ENCODE measurements at places on chromosomes 7 and 10.

- DNase-seq: no peak
Observed at GRCh38 chr10:16732376-16732775, 84.8 kb downstream of the RSU1 start.

DNA sequence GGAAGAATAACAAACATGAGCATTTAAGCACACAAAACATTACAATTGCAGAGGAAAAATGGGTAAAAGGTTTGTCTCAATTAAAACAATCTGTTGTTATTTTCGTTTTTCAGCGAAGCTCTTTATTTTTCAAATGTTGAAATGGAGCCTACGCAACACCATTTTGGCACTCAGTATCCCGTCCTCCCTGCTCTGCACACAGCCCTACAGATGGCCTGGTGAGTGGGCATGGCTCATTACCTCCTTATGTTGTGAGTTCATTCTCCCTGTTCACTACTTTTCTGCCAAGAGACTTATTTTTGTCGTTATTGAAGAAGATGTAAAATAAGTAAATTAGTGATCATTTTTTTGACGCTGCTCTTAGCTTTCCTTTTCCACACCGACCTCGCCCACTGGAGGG lies 167.8 kb upstream of the CXCL12 start:
- DNase-seq: no peak

GRCh38 chr7:36054637-36055036 lies 98.4 kb upstream of the EEPD1 start:
- DNase-seq: no peak

DNA sequence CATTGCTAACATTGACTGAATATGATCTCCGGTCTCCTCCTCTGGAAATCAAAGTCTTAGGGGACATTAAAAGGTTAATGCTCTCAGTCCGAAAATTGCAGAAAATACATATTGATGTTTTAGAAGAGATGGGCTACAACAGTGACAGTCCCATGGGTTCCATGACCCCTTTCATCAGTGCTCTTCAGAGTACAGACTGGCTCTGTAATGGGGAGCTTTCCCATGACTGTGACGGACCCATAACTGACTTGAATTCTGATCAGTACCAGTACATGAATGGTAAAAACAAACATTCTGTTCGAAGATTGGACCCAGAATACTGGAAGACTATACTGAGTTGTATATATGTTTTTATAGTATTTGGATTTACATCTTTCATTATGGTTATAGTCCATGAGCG lies 39.2 kb downstream of the SAMD8 start:
- no peak for DNase-seq

GRCh38 chr10:34420273-34420672 lies 394.8 kb downstream of the PARD3 start:
- DNase-seq: no peak

GRCh38 chr10:124026589-124026939 lies 66.8 kb downstream of the CHST15 start:
- no peak for DNase-seq

All from lung (tissue), 17 donors.